CD4-positive, alpha-beta memory T cell (primary cell): ENCODE measurements at places on chromosomes 2 and 18.

DNA sequence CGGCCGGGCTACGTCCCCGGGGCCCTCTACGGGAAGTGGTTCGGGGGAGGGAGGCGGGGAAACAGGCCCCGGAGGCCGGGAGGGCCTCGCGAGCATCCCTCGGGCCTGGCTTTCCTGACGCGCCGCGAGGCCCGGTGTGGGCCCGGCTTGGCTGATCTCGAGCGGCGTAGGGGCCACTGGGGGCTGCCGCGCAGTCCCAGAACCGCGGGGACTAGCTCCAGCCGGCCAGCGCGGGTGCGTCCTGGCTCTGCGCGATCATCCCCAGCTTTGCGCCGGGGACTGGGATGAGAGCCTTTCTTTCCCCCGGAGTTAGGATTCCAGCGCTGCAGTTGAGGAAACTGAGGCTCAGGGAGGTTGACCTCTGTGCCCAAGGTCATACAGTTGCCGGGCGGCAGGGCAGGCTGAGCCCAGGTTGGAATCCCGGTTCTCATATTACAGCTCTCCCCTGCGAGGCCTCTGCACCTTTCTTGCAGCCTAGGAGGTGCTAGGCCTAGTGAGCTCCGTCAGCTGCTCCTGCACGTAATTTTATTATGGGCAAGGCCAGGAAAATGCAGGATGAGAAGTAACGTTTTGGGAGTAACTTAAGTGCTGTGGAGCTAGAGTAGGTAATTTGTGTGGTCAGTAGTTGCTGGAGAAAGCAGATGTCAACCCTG is 501 bp downstream of the LPIN1 start:
- DNase-seq = no peak

DNA sequence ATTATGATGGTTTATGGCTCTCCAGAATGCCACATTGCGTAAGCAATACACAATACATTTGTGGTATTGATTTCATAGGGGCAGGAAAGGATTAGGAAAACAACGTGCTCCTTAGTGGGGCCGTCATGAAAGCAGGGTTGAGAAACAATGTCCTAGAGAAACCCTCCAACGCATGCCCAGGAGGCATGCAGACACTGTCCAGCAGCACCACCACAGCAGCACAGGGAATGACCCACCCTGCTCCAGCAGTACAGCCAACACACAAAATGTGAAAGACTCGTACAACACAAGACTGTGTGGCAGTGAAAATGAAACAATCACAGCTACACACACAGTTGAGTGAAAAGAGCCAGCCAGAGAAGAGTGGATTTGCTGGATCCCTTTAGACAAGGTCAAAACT is 66.3 kb downstream of the FAM168B start:
- DNase-seq = no peak

DNA sequence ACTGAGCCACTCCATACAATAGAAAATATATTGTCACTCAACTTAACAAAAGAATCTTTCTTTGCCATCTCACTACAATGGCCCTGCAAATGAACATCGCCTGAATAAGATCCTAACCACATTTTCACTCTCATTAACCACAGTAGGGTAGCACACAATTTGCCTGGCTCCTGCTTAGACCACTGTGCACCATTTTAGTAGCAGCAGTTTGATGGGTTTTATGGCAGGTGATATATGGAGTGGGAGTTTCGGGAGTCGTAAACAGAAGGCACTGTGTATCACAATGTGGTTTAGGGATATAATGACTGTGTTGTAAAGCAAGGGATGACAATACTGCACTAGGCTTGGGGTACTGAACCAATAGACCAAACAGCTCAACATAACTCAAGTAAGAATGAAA is 617.4 kb downstream of the BCL11A start:
- no peak for DNase-seq

GRCh38 chr2:101795033-101795432 is 97.5 kb downstream of the MAP4K4 start:
- no peak for DNase-seq

GRCh38 chr2:152409386-152410164 is 74.6 kb downstream of the FMNL2 start:
- DNase-seq = no peak

GRCh38 chr2:170716851-170717598 is 1.9 kb downstream of the SP5 start:
- peak; percentile 28 for DNase-seq
